ENCODE measurements at places on chromosomes 11 and 22.

DNA sequence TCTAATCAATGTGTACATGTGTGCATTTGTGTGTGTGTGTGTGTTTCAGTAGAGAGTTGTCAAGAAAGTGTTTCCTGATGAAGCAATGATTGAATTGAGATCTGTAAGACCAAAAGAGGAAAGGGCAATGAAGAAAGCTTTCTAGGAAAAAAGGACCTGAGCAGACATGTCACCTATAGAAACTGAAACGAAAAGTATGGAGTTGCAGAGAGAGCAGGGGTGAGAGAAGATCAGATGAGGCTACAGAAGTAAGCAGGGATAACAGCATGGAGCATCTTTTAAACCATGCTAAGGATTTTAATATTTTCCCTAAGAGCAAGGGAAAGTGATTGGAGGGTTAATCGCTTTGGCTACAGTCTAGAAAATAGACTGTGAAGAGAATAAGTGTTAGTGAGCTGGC is 1459.4 kb upstream of the TENM4 start:
- DNase-seq, result no peak

- DNase-seq, result no peak
Observed at GRCh38 chr11:120839846-120840402, 184.0 kb upstream of the TBCEL start.

DNA sequence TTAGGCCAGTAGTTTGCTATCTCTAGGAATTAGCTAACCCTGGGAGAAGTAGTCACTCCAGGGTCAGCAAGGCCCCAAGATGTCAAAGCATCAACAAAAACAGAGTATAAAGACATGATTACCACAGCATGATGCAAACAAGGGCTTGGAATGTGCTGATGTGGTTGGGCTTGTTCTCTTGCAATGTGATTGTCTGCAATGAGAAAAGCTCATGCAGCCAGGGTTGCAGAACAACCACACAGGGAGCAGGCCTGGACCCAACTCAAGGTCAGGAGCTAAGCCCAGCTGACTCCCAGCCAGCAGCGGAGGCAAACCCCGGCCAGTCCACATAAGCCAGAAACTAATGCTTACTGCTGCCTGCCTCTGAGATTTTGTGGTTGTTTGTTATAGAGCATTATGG is 132.4 kb upstream of the ZC3H12C start:
- DNase-seq, result no peak

GRCh38 chr11:4436411-4436810 is 12.7 kb upstream of the OR52K2 start:
- DNase-seq, result no peak

DNA sequence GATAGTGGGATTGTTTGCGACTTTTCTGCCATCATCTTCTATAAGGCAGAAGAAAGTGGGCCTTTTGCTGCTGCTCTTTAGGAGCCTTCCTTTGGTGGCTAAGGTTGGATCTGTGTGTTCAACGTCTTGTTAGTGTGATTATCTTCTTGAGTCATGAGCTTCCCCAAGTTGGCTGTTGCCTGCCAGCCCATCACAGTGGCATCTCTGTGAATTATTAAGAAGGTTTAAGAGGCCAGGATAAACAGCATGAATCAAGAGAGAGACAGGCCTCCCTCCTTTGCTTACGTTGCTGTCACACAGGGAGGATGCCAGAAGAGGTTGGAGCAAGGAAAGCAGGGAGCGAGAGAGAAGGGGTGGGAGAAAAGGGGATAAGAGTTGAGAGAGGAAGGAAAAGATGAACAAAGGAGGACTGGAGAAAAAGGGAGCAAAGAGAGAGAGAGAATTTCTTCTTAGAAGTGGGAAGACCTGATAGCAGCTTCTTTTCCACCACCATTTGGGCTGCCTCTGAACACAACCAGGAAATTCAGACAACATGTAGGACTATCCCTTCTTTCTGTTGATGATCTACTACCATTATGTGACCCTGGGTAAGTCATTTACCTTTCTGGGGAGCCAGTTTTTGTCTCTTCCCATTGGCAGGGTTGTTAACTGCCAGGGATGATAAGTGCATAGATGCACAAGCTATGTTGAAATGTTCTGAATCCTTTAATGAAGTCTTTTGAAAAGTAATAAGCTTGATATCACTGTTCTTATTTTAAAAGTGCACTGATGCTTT is 126.5 kb downstream of the NAV2 start:
- no peak for DNase-seq

DNA sequence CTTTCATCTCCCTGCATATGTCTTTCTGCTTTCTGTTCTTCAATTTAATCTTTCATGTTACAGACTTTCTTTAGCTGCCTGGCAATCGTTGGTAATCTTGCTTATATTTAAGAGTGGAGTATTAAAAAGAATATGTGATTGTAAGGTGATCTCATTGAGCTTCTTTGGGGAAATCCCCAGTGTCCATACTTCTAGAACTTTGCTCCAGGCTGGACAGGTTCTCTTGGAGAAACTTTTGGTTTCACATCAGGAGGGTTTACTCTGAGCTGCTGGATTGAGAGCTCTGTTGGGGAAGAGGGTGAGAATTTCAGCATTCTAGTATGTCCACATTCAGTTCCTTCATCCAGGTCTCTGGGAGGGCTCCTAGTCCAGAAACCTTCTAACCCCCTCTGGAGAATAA is 16.1 kb downstream of the LRRC75B start:
- no peak for DNase-seq

Data from SW480 (cell line).